Stimulated activated CD8-positive, alpha-beta memory T cell treated with anti-CD3 and anti-CD28 coated beads, Interleukin-2, amount 100 ng/mL, for 1 hour (primary cell): ENCODE measurements at places on chromosomes 1 and 21.

DNA sequence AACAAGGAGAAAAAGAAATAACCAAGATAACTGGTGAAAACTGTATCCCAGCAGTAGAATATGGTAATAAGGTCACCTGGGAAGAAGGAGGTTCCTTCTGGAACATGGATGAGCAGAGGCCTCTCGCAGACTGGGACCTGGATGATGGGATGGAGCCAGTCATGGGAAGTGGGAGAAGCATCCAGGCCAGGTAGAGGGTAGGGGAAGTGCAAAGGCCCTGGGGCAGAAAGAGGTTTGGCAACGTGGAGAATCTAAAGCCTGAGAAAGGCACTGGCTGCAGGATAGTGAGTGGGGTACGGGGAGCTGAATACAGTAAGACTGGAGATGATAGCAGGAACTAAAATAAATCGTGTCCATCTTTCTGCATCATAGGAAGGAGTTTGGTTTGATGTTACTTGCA, 96.1 kb upstream of the VAMP3 start:
- no peak for DNase-seq

DNA sequence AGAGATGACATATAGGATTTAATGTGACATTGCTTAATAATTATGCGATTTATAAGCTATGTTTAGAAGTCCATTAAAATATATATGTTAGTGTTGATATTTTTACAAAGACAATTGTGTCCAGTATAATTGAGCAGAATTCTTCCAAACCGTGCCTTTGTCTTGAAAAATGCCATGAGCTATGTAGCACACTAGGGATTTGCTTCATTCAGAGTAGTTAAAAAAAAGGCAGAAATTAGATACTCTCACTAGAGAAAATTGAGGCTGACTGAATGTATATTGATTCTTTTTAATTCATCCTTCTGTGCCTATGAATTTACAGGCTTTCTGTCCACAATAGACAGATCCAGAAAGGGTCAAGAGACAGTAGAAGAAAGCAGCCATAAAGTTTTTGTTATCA, 429.0 kb downstream of the NEGR1 start:
- DNase-seq, result no peak

DNA sequence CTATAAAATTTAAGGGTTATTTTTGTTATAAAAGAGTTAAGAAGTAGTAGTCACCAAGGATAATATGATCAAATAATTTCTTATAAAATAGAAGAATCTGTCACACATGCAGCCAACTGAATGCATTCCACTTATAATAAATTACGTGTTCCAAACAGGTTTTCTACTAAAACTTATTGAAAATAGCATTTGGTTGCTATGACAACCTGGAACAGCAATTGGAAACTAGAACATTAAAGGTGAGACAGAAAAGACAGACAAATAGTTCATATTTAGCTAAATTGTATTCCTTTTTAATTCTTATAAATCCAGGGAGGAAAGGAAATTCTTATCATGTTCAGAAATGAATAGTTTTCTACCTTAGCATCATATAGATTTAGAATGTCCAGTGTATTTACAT, 9.1 kb upstream of the CHODL start:
- DNase-seq, result no peak

- DNase-seq, result no peak
Observed at GRCh38 chr1:46489638-46490405, at the start of gene DMBX1. DMBX1 (plus strand) TSS chr1:46489836; CDS start chr1:46507011, 17,175 bp downstream.

- DNase-seq, result no peak
Observed at GRCh38 chr1:183673605-183674323, 20.6 kb upstream of the APOBEC4 start.

DNA sequence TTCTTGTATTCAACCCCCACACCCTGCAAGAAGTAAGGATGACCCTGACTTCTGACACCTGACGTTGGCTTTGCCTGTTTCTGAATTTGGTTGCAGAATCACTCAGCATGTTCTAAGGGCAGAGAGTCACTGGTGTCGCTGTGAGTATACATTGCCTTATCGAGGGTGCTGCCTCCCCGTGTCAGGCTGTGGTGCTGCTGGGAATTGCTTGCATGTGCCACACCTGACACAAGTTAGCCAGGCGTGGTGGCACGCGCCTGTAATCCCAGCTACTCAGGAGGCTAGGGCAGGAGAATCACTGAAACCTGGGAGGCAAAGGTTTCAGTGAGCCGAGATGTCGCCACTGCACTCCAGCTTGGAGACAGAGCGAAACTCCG, 45.9 kb downstream of the WDR4 start:
- no peak for DNase-seq

GRCh38 chr21:33968080-33968994, 52.7 kb upstream of the ATP5PO start:
- DNase-seq, result no peak

DNA sequence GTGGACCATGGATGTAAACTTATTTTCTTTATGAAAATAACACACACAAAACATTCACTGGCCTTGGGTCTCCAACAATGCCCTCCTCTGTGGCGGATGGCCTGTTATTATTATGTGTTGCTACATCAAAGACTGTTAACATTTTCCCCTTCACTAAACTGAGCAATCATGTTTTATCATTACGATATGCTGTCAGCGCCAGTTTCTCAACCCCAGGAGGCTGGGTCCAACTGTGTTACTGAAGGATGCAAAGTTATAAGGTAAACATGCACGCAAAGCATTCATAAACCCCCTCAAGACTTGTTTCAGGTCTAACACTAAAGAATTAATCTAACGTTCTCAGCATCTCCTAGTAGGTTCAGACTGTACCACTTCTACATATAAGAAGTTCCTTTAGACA, 6.0 kb upstream of the DUSP10 start:
- DNase-seq, result no peak

DNA sequence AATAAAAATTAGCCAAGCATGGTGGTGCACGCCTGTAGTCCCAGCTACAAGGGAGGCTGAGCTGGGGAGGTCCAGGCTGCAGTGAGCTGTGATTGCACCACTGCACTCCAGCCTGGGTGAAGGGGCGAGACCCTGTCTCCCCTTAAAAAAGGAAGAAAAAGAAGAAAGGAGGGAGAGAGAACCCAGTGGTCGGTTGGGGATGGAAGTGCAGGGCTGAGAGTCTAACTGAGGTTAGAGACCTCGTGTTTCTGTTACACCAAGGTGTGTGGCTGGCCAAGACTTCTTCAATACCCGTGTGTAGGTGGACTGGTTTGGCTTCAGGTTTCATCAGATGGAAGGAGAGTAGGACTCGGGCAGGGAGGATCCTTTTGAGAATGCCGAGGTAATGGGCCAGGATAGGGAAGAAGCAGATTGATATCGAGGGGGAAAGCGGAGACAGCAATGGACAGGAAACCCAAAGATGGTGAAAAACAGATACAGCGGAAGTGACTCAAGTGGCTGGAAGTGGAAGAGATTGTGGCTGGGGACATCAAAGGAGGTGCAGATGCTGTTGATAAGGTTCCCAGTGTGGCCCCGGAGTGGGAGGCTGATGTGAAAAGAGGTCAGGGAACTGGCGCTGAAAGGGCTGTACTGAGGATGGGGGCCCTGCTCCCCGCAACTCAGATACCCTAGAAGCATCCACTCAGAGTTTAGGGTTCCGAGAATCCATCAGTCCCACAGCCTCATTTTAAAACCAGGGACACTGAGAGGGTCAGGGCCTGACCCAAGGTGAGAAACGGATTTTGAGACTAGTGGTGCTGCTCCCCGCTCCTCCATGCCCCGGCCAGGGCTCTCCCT, 681 bp upstream of the UBXN10 start:
- DNase-seq, result no peak

DNA sequence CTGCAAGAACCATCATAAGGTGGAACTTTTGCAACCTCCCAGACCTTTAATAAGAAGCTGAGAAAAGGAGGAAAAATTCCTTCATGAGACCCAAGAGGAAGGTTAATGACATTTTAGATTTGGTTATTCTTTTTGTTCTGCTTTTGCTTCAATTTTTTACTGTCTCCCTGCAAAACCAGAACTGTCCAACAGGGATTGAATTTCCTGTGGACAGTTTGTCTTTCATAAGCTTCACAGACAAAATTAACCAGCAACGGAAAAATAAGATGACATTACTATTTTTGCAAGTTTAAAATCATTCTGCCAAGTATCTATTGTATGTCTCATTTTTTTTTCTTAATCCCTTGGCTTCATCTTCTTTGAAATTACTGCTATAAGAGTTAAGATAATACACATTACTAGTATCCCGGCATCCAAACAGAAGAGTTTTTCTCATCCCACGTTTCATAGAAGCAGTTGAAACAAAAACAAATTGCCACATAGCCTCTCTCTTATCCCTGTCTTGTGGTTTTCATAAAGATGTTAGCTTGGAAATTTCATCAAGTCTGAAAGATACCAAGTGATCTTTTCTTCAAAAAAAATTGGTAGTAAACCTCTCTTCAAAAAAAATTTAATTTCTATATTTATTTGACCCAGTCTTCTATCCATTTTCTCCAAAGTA, 465.3 kb upstream of the PTBP2 start:
- DNase-seq, result no peak

GRCh38 chr1:105359457-105359856, 1609.8 kb downstream of the AMY1C start:
- no peak for DNase-seq

DNA sequence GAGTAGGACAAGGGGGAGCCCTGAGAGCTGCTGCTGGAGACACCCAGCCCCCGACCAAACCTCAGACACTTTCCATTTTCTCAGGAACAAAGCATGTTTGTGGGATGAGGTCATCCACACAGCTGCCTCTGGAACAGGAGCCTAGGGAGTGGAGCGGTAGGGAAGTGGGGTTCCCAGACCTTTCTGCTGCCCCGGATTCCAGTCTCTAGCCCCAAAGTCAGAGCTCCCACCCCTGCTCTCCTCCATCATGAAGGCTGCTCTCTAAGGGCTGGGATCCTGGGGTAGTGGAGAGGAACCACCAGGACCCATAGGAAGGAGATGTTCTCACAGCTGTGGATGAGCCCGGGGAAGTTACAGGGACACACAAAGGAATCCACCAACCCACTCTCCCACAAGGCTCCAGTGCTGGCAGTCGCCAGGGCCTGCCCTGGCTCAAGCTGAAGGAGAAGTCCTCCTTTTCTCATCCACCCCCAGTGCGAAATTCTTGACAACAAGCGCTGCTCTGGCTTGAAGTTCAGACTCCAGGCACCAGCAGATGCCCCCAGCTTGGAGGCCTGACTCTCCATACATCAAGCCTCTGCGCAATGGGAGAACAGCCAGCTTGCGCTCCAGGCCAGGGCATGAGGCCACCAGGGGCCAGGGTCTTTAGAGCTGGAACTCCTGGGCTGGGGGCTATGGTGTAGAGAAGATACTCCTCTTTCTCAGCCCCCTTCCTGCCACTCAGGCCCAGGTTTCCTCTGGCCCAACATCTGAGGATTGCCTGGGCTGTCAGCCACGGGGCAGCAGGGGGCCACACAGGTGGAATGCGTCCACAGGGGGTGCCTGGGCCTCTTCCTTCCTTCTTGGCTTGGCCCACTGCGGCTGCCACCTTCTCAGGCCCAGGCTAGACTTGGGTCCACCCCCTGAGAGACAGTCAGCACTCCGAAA, 4.5 kb downstream of the FHL3 start:
- DNase-seq, result no peak

- no peak for DNase-seq
Observed at GRCh38 chr1:179745131-179745611, 2.1 kb downstream of the FAM163A start.

GRCh38 chr1:230661976-230662375, 19.7 kb downstream of the COG2 start:
- no peak for DNase-seq

- DNase-seq, result no peak
Observed at GRCh38 chr1:160646711-160647328, at the start of gene SLAMF1. SLAMF1 (minus strand) TSS chr1:160647044; CDS start chr1:160646945, 99 bp downstream.

- peak; percentile 72 for DNase-seq
Observed at GRCh38 chr21:45973475-45974072, 8.0 kb upstream of the COL6A1 start.

GRCh38 chr1:99447721-99448120, 183.4 kb downstream of the PLPPR4 start:
- no peak for DNase-seq

DNA sequence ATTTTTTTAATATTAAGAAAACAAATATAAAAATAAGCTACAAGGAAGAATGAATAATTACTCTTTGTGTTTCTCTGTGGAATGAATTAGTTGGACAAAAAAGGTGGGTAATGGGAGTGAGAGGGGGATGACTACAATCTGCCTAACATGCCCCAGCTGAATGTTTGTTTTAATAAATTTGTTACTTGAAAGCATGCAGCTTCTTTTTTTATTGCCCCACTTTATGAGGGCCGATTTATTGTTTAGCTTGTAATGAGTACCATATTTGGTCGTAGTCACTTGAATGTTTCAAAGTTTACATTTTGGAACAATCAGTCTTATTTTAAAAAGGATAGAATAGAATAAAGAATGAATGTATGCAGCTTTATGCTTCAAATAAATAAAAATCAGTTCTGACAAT, 197.4 kb downstream of the LBR start:
- DNase-seq, result no peak

DNA sequence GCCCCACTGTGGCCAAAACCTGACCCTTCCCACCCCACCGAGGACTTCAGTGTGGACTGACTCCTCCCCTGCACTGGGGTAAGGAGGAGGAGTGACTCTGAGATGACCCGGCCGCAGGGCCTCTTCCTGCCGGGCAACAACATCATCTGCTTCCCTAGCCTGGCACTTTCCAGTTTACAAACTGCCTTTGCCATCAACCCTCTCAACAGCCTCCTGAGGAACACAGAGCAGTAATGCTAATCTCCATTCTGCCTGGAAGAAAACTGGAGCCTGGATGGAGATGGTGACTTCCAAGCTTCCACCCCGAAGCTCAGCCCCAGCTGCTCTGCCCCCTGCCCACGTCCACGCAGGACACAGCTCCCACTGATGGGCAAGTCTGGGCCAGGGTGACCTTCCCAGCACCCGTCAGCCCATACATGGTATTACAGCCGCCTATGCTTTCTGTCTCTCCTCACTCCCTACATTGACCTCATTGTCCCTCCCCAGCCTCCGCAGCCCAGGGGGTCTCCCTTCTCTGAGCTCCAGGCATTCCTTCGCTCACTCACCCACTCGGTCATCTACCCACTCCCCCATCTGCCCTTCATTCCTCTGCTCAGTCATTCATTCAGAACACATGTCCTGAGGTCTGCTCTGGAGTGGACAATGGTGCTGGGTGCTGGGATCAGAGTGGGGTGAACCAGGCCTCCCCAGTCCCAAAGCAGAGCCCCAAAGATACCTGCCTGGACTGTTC, 34.2 kb downstream of the RAP1GAP start:
- DNase-seq, result no peak

GRCh38 chr1:54158071-54158470, 5.3 kb upstream of the CDCP2 start:
- DNase-seq, result no peak

DNA sequence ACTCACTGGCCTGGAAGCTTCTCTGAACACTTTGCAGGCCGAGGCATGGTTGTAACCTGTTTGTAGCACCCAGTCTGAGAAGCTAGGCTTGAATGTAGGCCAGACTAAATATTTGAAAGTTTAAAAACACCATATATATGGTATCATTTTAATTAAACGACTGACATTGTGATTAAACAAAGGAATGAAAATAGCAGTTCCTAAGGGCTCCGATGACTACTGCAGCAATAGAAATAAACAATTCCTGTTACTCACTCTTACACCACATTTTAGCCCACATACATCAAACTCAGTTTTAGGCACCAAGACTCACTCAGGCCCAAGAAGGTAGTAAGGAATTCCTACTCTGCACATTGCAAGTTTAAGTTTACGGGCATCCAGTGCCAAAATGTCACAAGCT, 281.2 kb downstream of the AKT3 start:
- DNase-seq, result no peak

GRCh38 chr21:41024746-41025254, 143.2 kb upstream of the BACE2 start:
- DNase-seq, result no peak
